ENCODE measurements at places on chromosomes 1 and 21.

- peak; percentile 26 for DNase-seq
Measured at GRCh38 chr1:181015251-181015615, 7.4 kb downstream of the STX6 start.

- DNase-seq: no peak
Measured at GRCh38 chr1:207333620-207334019, 12.1 kb downstream of the CD55 start.

DNA sequence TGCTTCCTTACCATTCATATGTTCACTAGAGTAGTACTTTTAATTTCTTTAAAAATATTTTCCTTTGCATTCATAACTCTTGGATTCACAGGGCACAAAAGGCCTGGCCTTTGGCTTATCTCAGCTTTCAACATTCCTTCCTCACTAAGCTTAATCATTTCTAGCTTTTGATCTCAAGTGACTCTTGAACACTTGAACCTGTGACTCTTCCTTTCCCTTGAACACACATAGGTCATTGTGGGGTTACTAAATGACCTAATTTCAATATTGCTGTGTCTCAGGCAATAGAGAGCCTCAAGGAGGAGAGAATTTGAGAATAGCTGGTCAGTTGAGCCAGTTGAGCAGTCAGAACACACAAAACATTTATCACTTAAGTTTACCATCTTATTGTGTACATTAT is 49.9 kb downstream of the COL11A1 start:
- no peak for DNase-seq

DNA sequence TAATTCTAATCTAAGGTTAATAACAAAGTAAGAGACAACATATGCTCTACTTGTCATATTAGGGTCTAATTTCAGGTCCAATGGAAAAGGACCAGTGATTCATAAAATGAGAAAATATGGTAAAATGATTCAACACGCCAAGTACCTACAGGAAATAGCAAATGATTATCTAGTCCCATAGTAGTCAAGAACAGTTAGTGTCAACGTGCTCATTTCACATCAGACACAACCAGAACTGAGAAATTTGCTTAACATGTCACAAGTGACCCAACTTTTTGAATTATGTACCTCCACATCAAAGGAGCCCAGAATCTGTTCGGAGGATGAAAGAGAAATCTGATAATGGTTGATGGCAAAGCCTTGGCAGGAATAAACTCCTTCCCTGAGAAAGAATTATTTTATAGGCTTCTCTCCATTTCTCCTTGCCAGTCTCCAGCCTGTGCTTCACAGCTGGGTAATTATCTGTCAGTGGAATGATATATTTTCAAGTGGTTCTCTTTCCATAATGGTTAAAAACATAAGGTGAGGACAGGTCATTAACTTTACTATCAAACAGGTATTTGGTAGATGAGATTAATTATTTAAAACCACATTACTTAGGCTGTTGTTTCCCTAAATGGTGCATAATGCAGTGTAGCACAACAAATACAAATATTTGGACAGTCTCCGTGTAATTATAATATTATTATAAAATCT is 83.2 kb downstream of the APP start:
- no peak for DNase-seq

DNA sequence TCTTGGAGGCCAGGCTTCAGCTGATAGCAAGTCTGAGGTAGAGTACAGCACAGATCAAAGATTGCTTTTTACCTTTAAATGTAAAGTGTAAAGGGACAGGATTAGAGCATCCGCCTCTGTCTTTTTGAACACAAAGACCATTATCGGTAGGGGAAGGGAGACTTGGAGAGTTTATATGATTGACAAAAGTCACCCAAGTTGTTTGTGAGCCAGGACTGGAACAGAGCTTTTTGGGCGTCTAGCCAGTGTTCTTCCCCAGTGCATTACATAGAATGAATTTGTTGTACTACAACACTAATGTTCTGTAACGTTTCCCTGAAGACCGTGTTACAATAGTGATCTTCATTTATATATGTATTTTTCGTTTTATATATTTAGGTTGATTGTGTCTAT is 9.3 kb upstream of the PIGC start:
- DNase-seq: no peak

- DNase-seq: no peak
Measured at GRCh38 chr21:43287795-43288755, 119.3 kb downstream of the CRYAA start.

DNA sequence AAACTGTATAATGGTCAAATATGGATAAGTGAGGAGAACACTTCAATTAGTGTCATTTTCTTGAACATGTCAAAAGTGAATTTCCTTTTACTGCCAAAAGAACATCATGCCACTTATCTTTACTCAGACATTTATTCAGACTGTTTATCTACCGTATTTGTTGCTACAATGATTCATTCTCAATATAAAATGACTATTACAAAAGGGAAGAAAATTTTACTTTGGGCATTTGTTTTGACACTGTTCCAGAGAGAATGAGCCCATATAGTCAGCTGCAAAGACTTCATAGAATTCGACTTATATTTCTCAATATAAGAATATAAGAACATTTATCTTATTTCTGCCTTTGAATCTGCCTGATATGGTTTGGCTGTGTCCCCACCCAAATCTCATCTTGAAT is 1699.1 kb downstream of the BRINP3 start:
- no peak for DNase-seq

DNA sequence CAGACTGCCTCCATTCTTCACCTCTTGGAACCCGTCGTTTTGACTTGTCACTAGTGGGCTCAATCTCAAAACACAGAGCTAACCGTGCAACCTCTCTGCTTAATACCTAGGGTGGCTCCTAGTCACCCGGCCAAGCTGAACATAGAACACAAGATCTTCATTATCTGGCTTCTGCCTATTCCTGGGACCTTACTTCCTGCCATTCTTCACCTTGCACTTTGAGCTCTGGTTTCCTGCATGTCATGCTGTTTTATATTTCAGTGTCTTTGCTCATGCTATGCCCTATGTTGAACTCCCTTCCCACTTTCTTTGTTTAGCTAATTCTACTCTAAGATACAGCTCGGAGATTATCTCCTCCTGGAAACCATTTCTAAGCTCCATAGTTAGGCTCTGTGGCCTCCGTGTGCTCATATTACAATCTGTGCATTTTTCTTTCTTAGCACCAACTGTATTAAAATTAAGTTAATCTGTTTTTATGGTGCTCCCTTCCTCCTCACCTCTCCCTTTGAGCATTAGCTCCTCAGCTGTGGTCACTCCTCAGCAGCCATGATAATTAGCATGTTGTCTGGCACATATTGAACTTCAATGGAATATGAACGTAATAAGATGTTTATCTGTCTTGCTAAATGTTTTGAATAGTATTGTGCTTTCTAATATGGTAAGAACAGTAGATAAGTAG is 13.1 kb downstream of the GPSM2 start:
- DNase-seq: no peak

DNA sequence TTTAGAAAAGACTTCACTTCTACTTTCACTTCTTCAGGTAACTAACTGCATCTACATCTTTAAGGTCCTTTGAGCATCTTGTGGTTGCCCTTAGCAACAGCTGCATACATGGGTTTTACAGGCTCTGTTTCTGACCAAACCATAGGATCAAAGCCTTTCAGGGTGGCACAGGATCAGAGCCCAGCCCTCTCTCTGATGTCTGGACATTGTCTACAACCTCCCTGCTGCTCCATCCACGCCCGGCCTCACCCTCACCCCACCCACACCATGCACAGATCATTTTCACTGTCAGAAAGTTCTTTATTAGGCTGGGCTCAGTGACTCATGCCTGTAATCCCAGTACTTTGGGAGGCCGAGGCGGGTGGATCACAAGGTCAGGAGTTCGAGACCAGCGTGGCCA is 5.2 kb downstream of the NCF2 start:
- DNase-seq: no peak

GRCh38 chr1:223525957-223526356 is 132.7 kb downstream of the CCDC185 start:
- no peak for DNase-seq

GRCh38 chr1:57474137-57474750 is 50.4 kb upstream of the DAB1 start:
- no peak for DNase-seq

DNA sequence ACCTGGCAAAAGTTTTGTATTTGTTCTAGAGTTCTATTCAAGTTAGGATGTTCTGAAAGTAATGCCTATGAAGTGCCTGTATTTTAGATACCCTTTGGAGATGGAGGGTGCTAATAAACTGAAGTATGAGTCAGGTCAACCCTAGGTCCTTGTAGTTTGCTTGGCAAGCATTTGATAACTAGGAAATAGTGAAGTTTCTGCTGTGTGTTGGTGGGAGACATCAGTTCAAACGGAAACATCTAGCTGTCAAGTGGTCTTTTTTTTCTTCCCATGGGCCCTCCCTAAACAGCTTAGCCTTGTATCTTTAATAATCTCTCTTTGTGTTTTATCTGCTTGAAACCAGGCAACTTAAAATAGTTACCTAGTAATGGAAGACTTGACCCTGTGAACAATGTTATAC is 4.5 kb downstream of the MRPS6 start:
- no peak for DNase-seq

Data from naive B cell (primary cell).